ENCODE measurements at places on chromosomes 7 and 10.

- peak; percentile 75 for DNase-seq
Measured at GRCh38 chr7:74417419-74417971, 36.2 kb upstream of the GTF2IRD1 start.

DNA sequence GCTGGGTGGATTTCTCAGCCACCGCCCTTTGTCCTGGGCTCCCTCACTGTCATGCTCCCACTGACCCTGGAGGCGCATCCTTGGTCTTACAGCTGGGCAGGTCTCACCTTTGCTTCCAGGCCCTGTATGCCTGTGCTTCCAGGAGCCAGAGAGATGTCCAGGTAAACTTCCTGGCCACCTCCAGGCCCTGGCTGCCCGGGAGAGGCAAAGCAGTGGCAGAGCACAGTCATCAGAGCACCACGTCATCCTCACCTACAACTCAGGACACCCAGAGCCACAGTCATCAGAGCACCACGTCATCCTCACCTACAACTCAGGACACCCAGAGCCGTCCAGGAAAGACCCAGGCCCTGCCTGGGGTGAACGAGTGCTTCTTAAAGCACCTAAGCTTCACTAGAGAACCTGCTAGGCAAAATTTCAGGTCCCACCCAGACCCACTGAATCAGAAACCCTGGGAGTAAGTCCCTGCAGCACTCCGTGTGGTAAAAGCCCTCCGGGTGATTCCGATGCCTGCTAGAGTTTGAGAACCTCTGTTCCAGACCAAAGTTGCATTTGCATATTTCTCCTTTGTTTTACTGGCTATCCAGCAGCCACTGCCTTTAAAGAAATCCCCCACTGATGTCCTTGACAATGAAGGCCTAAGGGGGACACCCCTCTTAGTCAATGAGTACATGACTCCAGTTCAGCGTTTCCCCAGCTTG, 62.3 kb downstream of the DLG5 start:
- DNase-seq = no peak

DNA sequence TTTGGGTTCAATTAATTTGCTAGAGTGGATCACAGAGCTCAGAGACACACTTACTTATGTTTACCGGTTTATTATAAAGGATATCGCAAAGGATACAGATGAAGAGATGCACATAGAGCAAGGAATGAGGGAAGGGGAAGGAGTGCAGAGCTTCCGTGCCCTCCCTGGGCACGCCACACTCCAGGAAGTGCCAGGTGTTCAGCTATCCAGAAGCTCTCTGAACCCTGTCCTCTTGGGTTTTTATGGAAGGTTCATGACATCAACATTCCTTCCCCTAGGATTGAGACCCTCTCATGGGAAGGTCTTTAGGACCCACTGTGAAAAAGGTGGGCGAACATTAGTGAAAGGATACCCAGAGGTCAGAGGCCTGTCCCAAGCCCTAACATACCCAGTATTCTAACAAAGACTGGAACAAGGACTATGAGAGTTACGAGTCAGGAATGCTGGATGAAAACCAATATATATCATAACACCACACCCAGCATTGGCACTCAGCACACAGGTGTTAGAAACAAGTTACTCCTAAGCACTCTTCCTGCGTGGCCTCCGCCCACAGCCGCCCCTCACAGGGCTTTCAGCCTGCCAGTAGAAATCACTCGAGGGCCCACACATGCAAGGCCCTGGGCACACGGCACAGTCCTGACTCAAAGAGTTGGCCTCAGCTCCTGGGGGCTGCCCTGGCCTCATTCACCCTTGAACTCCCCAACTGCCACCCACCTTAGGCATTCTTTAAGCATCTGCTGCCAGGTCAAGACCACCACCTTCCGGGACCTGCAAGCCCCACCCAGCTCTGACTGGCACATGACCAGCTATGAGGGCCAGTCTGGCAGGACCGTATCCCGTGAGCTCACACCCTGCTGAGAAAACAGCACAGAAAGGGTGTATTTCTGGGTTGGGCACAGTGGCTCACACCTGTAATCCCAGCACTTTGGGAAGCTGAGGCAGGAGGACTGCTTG, 5.6 kb upstream of the AIFM2 start:
- no peak for DNase-seq

GRCh38 chr10:47256751-47257336, 43.2 kb upstream of the GDF10 start:
- peak; percentile 48 for DNase-seq

GRCh38 chr7:13834328-13834761, 155.1 kb downstream of the ETV1 start:
- no peak for DNase-seq

DNA sequence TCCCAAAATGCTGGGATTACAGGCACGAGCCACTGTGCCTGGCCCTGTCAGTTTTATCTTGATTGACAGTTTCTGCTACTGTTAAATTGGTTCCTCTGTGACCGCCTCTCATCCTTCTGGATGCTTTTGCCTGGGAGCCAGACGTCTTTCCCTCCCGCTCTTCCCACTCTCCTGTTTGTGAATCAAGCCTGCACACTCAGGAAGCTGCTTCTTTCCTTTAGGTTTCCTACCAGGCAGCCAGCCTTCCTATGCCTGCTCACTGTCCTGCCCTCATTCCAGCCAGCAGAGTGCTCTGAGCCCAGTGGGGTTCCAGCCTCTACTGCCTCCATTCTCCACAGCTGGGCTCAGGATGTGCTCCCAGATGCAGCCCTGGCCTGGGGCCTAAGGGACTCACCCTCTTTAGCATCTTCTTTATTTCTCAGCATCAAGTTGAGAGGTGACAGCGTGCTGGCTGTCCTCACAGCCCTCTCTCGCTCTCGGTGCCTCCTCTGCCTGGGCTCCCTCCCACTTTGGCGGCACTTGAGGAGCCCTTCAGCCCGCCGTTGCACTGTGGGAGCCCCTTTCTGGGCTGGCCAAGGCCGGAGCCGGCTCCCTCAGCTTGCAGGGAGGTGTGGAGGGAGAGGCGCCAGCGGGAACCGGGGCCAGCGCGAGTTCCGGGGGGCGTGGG, 5.1 kb downstream of the SH2D4B start:
- no peak for DNase-seq

- DNase-seq = peak; percentile 42
Measured at GRCh38 chr7:50632561-50633413, 67.6 kb upstream of the DDC start.

GRCh38 chr7:151351967-151352366, 10.4 kb downstream of the NUB1 start:
- DNase-seq = peak; percentile 70

DNA sequence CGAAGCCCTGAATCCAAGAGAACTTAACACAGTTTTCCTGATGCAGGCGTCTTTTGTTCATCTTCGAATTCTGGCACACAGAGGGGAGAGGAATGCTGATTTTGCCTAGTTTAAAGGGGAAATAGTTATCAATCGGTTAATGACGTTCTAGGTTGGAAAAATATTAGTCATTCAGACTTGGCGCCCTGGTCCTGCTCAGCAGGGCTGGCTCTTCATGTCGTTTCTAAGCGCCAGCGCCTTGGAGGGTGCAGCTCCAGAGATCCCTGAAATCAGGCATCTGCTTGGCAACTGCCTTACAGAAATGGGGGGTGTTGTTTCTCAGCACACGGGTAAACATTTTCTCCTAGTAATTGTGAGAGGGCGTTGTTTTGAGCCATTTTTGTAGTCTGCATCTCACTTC, 1.3 kb upstream of the PRTFDC1 start:
- no peak for DNase-seq

DNA sequence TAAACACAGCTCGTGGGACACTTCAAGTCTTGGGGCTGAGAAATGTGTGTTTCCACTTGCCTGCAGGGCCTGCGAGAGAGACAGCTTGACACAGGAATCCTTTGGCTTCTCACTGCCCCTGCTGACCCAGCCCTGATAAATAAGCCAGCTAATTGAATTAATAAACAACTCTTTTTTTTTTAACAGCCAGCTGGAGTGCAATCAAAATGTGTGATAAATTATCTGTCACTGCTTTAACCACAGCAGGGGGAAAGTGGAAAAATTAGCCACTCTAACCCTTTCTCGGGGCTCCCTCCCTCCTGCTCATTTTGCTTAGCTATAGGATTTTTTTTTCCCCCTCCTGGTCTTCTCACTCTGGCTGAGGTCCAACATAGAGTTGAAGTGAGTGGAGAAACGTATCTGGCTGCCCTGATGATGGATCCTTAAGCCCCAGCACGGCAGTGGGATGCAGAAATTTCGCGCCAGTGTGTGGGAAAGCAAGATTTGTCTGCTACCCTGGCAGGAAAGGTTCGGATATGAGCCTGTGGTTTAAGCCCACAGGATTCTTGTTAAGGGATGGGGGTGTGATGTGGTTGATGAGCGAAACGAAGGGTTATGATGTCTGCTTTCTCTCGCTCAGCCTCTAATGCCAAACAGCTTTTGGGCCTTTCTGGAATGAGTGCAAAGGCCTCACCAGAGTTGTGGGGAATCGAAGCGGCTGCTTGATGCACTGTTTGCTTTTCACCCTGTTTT, 173.8 kb downstream of the TRIL start:
- no peak for DNase-seq

DNA sequence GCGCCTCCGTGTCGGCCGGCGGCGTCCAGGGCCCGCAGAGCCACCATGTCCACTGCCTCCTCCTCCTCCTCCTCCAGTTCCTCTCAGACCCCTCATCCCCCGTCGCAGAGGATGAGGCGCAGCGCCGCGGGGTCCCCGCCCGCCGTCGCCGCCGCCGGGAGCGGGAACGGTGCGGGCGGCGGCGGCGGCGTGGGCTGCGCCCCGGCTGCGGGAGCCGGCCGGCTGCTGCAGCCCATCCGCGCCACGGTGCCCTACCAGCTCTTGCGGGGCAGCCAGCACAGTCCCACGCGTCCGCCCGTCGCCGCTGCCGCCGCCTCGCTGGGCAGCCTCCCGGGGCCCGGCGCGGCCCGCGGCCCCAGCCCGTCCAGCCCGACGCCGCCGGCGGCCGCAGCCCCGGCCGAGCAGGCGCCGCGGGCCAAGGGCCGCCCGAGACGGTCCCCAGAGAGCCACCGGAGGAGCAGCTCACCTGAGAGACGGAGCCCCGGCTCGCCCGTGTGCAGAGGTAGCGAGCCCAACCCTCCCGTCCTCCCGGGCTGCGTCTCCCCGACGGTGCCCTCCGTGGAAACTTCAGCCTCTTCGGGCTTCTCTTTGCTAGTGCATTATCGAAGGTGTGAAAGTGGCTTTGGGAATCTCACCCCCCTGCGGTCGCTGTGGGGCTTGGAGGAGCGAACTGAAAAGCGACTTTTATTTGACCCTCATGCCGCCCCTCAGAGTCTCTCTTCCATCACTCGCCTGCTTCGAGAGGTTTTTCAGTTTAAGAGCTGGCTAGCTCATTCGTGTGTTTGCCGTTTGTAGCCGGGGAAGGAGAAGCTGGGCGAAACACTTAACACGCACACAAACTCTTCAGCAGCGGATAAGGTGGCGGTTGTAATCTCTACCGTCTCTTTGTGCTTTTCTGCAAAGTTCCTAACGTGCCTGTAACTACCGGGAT, 975 bp downstream of the GLCCI1 start:
- DNase-seq = peak; percentile 27

GRCh38 chr10:71039551-71039950, 151.2 kb upstream of the PCBD1 start:
- DNase-seq = no peak

DNA sequence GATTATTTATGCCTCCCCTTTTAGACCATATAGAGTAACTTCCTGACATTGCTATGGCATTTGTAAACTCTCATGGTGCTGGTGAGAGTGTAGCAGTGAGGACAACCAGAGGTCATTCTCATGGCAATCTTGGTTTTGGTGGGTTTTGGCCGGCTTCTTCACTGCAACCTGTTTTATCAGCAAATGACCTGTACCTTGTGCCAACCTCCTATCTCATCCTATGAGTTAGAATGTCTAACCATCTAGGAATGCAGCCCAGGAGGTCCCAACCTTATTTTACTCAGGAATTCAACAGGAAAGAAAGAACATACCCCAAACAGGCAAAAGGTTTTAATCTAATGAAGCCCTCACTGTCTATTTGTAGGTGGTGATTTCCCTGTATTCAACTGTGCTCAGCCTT, 205.4 kb upstream of the YAE1 start:
- DNase-seq = no peak

DNA sequence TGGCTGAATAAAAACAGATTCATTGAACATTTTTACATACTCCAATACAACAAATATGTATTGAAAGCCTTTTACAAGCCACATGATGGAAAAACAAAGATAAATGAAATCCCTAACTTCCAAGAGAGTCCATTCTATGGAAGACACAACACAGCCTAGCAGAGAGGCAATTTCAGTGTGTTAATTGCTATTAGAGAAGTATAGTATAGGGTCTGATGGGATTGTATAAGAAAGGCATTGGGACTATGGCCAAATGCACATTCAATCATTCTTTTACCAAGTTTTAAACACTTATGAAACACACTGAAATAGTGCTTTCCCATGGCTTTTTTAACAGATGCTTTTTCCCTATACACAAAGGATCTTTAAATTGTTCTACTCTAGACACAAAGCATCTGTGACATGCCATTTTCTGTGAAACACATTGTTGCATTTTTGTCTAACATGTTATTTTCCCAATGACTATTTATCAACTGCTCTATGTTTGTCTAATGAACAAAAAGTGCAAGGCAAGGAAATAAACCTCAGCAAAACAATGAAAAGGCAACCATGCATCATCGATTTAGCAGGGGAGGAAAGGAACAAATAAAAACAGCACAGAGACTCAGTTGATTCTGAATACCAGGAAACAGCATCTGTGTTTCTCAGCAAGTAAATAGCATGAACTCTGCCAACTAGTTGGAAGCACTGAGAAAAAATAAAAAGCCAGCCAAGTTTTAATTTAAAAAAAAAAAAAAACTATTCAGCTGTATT, 42.4 kb upstream of the PHYHIPL start:
- DNase-seq = no peak

- no peak for DNase-seq
Measured at GRCh38 chr7:73768641-73769480, 1.2 kb downstream of the CLDN3 start.

DNA sequence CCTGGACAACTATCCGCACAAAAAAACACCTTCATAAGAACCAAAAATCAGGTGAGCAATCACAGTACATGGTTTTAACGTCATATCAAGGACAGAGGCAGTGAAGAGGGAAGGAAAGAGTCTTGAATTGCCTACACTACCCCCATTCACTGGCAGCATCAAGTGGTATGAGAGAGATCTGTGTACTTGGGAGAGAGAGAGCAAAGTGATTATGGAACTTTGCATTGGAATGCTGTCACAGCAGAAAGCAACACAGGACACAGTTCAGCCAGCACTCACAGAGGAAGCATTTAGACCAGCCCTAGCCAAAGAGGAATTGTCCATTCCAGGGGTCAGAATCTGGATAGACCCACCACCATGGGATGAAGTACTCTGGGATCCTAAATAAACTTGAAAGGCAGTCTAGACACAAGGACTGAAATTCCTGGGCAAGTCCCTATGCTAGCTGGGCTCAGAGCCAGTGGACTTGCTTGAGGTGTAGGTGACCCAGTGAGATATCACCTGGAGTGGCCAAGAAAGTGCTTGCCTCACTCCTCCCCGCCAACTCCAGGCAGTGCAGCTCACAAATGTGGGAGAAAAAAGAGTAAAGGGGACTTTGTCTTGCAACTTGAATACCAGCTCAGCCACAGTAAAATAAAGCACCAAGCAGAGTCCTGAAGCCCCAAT, 30.5 kb upstream of the SFTPD start:
- DNase-seq = no peak

DNA sequence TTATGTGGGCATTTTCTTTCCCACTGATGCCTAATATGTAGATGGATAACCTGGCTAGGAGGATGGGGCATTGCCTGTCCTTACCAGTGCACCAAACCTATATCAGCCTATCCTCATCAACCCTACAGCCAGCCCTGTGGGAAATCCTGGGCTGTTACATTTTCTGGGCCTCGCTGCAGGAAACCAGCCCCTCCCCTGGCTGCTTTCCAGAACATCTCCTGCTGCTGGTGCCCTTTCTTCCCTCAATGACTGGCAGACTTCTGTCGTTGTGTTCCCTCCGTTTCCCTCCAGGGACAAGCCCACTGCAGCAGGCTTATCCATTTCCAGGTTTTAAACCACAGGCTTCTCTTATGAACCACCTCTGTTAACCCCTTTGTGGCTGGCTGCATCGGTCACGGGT, 486.1 kb upstream of the COBL start:
- DNase-seq = no peak
